Activated T-helper 2 cell treated with anti-CD3 and anti-CD28 coated beads, Interferon-gamma antibody, Interleukin-2, Interleukin-4, amounts not matched to agents 10 μg/mL and 5 μg/mL and 100 μg/mL, durations not matched to agents 14 hours and 24 hours and 36 hours (primary cell): ENCODE measurements at places on chromosomes 4 and X. TPM values are rescaled to one million over a fixed set of nuclear protein-coding genes. Genes with fewer than 3 reads are reported as not detected.

Gene SAT1
- 76.7 and 78.8 TPM in 2 replicates for total RNA-seq

Gene PNMA3
- total RNA-seq = 0.98 and 1.0 TPM in 2 replicates

DNA sequence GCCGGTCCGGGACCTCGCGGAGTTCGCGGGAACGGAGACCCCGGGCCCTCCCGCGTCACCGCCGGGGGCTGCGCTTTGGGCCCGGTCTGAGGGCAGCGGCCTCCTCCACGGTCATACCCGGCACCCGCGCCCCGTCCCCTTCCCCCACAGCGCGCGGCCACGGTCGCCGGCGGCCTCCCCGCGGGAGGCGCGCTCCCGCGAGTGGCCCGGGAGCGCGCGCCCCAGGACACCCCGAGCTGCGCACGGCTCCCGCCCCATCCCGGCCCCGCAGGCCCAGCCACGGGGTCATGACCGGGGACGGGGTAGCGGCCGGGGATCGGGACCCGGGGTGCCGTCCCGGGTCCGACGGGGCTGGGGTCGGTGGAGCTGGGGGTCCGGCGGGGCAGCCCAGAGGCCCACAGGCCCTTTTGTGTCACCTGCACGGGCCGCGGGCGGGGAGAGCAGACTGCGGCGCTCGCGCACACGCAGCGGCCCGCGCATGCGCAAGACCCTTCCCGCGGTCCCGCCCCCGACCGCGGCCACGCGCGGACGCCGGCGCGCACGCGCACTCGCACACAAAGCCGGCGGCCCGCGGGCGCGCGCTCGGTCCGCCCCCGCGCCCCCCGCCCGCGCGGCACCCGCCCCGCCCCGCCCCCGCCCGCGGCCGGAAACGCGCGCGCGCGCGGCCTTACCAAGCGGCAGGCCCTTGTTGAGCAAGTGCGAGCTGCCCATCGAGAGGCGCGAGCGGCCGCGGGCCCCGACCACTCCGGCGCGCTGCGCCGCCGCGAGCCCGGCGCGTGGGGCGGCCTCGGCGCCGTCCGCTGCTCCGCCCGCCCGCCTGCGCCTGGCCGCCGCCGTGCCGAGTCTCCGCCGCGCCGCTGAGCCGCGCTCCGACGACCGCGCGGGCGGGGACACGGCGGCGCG, at the start of gene CTBP1:
TSS of gene CTBP1 (minus strand) at position 886 of the 903 bp plus-strand sequence. CDS start 7,799 bp downstream, outside the sequence.
- DNase-seq = peak; percentile 84

- no peak for DNase-seq
Observed at GRCh38 chr4:177673985-177674489, 231.8 kb upstream of the AGA start.

GRCh38 chr4:127203562-127204200, 429.1 kb upstream of the INTU start:
- no peak for DNase-seq

DNA sequence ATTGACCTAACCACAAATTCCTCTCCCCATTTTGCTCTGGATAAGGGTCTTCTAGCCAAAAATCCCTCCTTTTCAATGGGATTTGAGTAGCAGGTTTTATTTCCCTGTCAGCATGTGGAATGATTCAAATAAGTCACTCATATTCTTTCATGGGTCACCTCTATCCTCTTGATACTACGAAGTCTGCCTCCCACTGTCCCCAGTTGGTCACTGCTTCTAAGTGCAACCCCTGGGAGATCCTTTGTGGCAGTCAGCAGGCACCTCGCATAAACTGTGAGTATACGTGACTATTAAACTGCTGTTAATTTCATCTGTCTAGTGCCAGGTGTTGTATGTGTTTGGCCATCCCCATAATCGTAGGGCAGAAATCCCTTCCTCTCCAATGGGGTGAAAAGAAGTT, 1667.9 kb upstream of the PCDH7 start:
- no peak for DNase-seq
